Activated CD4-positive, CD25-positive, alpha-beta regulatory T cell treated with anti-CD3 and anti-CD28 coated beads, Interleukin-2, amount 50 U/mL, for 24 hours (primary cell): ENCODE measurements at places on chromosomes 4 and X.

DNA sequence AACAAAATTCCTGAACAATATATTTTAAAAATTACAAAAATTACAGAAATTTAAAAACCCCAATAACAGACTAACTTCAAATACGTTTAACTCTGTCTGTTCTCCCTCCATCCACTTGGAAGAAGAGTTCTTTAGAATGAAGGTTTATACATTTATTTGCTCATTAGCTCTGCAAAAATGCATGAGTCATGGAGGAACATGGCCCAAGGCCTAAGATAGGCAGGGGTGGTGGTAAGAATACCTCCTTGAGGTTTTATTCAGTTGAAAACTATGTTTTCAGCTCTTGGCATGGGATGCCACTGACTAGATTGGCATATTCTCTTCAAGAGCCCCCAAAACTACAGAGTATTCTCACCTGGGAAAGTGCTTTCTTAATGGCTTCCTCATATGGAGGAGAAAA lies 8.8 kb upstream of the LRRC66 start:
- no peak for ATAC-seq

GRCh38 chr4:112083587-112084347 lies 61.5 kb upstream of the FAM241A start:
- ATAC-seq: no peak

- ATAC-seq: no peak
Measured at GRCh38 chr4:151784706-151785105, 23.9 kb upstream of the GATB start.

DNA sequence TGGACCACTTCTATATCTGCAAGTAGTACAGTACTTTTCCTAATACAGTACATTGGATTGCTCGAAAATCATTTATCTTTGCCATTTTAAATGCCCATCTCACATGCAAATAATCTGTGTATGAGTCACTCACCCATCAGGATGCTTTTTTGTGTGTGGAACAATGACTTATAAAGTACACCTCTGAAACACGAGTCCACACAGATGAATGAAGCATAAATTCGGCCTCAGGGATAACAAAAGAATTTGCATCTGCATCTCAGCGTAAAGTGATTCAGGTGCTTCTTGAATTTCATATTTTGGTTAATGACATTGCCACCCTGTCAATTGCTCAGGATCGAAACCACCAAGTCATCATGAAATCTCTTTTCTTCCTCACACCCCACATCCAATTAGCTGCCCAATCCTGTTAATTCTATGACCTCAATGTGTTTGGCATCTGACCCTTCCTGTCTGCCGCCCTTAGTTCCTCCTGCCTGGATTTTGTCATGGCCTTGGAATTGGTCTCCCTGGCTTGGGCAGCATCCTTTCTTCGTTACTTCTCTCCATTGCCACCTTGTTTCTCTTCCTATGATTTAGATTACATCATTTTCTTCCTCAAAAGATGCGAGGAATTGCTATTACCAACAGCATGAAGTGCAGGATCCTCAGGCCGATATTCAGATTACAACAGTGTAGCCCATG lies 161.6 kb upstream of the MID1 start:
- no peak for ATAC-seq

DNA sequence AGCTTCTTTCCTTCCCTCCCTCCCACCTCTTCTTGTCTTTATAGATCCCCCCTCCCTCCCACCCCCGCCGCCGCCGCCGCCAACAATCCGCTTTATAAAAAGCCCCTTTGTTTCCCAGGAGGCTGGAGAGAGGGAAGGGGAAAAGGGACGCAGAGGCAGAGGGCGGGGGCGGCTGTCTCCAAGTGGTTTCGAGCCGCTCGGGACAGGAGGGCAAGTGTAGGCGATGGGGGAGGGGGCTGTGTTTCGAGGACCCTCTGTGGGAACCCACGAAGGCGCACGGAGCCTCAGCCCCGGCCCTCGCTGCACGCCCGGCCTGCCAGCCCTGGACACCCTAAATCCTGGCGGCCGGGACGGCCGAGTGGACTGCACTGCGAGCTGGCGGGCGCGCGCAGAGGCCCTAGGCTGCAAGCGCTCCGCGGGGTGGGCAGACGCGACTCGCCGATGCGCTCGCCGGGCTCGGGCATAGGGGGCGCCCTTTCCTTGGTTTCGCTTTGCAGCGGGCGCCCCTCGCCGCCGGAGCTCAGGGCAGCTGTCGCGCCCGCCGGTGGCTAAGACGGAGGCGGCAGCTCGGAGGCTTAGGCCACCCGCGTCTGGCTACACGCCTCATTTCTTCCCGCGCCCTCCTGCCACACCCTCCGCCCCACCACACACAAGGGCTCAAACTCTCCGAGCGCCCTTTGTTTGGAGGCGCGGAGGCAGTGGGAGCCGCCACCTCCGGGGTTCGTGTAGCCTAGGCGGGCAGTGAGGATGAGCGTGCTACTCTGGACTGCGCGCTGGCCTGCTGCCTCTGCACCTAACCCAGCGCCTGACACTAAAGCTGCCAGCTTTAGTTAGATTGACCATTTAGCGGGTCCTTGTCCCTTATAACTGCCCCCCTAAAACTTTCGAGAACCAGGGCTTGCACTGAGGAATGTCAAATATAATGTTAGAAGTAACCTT lies 2.2 kb downstream of the MAMLD1 start:
- peak; percentile 7 for ATAC-seq

- no peak for ATAC-seq
Measured at GRCh38 chrX:65993915-65994460, 45.9 kb downstream of the VSIG4 start.

- no peak for ATAC-seq
Measured at GRCh38 chr4:19349416-19349815, 902.3 kb upstream of the SLIT2 start.

GRCh38 chr4:168441412-168441811 lies 38.9 kb downstream of the DDX60L start:
- ATAC-seq: peak; percentile 44

- ATAC-seq: no peak
Measured at GRCh38 chr4:114734594-114734993, 136.0 kb downstream of the UGT8 start.

DNA sequence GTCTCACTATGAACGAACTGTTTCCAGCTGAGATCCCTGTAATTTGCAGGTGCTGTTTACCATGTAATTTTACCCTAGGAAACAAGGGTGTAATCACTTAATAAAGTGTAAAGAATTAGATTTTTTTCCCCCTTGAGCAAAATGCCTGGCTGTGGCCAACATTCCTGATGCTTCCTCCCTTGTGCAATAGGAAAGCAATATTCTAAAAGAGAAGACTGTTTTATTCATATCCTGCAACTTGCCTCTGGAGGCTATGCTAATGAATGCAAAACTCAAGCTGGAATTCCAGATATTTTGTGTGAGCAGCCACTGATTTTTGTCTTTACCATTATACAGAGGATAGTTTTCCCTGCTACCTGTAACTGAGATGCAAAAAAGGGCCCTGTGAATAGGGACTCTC lies 98.0 kb downstream of the AWAT2 start:
- ATAC-seq: no peak

DNA sequence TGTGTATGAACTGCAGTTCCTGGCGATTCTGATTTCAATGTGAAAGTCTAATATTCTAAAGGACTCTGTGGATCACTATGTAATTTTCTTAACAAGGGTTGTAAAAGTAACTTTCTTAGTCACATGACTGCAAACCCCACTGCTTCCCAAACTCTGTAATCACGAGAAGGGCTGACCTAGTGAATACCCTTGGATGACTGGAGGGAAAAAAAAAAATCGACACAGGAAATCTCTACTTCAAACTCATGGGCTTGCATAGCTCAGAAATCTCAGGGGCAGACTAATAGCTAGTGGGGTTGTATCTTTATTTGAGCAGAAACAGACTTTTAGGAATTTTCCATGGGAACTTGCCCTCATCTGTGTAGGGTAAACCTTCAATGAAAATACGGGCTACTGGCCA lies 4.8 kb upstream of the MXRA5 start:
- no peak for ATAC-seq

GRCh38 chr4:81724925-81725329 lies 253.2 kb upstream of the RASGEF1B start:
- ATAC-seq: peak; percentile 98

DNA sequence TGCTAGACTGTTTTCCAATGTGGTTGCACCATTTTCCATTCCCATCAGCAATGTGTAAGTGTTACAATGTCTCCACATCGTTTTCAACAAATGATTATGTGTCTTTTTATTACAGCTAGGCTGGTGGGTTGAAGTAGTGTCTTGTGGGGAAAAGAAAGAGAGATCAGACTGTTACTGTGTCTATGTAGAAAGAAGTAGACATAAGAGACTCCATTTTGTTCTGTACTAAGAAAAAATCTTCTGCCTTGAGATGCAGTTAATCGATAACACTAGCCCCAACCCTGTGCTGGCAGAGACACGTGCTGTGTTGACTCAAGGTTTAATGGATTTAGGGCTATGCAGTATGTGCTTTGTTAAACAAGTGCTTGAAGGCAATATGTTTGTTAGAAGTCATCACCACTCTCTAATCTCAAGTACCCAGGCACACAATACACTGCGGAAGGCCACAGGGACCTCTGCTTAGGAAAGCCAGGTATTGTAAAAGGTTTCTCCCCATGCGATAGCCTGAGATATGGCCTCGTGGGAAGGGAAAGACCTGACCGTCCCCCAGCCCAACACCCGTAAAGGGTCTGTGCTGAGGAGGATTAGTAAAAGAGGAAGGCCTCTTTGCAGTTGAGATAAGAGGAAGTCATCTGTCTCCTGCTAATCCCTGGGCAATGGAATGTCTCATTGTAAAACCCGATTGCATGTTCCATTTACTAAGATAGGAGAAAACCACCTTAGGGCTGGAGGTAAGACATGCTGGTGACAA lies 23.0 kb upstream of the UGT2B15 start:
- no peak for ATAC-seq

DNA sequence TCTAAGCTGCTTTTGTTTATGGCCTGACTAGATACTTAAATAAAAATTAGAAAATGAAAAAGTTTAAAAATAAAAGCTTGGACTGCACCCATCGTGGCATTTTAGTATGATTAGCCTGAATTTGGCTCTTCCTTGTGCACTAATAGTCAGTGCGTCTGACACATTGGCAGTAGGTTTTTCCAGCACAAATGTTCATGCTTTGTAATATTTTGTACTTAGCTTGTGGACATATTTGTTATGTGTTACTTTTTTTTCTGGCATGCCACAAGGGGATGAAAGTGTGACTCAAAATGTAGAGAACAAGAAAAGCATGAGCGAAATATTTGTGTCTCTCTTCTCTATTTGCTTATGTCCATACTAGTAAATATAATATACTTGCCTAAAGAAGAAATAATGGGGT lies 359.3 kb downstream of the ADGRL3 start:
- ATAC-seq: no peak

DNA sequence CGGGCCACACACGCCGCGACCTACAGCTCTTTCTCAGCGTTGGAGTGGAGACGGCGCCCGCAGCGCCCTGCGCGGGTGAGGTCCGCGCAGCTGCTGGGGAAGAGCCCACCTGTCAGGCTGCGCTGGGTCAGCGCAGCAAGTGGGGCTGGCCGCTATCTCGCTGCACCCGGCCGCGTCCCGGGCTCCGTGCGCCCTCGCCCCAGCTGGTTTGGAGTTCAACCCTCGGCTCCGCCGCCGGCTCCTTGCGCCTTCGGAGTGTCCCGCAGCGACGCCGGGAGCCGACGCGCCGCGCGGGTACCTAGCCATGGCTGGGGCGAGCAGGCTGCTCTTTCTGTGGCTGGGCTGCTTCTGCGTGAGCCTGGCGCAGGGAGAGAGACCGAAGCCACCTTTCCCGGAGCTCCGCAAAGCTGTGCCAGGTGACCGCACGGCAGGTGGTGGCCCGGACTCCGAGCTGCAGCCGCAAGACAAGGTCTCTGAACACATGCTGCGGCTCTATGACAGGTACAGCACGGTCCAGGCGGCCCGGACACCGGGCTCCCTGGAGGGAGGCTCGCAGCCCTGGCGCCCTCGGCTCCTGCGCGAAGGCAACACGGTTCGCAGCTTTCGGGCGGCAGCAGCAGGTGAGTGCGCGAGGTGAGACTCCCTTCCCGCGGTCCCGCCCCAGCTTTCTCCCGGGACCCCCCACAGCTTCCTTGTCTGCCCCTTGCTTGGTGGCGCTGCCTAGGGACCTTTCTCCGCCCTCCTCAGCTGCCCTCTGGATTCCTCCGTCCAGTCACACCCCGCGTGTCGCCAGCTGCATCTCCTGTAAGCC lies 678 bp downstream of the BMP3 start:
- ATAC-seq: no peak

DNA sequence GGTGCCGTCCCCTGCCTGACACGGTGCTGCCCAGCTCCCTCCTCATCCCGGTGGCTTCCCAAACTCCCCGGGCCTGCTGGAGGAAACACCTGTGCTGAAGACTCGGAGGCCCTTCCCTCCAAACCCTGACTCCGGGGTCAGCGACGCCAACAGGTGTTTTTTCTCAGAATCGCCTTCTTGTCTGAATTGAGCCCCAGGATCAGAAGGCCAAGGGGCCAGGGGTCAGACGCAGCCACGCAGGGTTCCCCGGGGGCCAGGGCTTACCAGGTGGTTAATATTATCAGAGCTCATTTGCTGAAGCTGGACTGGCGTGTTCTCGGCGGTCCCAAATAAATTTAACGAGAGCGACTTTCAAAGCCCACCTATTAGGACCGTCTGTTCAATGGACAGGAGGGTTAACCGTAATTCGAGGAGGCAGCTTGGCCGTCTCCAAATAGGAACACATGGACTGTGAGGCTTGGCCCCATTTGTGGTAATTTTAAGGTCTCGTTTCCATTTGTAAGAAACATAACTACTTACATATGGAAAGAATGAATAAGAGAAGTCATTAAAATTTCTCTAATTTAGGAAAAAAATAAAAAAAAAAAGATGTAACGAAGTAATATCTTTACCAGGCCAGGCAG lies 239.3 kb downstream of the CRLF2 start:
- no peak for ATAC-seq

- no peak for ATAC-seq
Measured at GRCh38 chr4:55545151-55545550, 1.6 kb downstream of the CLOCK start.

DNA sequence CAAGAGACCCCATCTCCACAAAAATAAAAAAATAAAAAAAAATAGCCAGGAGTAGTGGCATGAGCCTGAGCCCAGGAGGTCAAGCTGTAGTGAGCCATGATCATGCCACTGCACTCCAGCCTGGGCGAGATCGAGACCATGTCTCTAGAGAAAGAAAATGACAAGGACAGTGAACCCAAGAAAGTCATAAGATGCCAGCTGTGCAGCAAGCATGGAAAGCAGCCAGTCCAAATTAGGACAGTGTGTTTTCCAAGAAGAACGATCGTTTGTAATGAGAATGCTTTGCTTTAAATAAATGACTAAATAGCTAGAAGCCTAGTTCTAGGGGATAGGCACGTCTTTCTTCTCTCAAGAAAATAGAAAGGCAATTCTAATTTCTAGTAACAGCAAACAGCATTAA lies 58.4 kb upstream of the MSANTD1 start:
- no peak for ATAC-seq

- ATAC-seq: no peak
Measured at GRCh38 chr4:104589264-104589868, 94.7 kb upstream of the CXXC4 start.

- no peak for ATAC-seq
Measured at GRCh38 chr4:26936284-26937065, 75.8 kb downstream of the STIM2 start.

- no peak for ATAC-seq
Measured at GRCh38 chr4:20612313-20612712, 87.9 kb upstream of the PACRGL start.

- no peak for ATAC-seq
Measured at GRCh38 chr4:118774989-118775388, 60.9 kb downstream of the SEC24D start.
